ENCODE measurements at places on chromosomes 3 and 15.

- no peak for DNase-seq
These were observed 14.4 kb upstream of the GPR156 start for GRCh38 chr3:120299403-120299802.

DNA sequence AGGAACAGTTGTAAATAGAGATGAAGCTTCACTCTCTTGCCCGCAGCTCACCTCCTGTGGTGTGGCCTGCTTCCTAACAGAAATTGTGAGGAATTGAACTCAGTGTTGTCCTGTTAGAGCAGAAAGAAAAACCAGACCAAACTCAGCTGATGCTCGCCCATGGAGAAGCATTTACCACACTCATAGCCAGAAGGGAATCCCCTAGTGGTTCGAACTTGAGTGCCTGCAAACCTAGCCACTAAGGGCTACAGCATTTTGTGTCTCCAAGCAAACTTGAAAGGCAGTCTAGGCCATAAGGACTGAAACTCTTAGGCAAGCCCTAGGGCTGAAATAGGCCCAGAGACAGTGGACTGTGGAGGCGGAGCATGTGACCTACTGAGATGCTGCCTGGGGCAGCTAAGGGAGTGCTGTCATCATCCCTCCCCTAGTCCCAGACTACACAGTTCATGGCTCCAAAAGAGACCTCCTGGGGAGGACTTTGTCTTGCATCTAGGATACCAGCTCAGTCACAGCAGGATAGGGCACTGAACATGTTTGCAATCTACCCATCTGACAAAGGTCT lies 44.5 kb upstream of the MCTP2 start:
- DNase-seq: no peak

- no peak for DNase-seq
These were observed 106.9 kb upstream of the TLE3 start for GRCh38 chr15:70204652-70205051.

- no peak for DNase-seq
These were observed 79.6 kb upstream of the SLC6A6 start for GRCh38 chr3:14322667-14323295.

GRCh38 chr15:52102463-52102862 lies 10.1 kb downstream of the BCL2L10 start:
- peak; percentile 39 for DNase-seq

DNA sequence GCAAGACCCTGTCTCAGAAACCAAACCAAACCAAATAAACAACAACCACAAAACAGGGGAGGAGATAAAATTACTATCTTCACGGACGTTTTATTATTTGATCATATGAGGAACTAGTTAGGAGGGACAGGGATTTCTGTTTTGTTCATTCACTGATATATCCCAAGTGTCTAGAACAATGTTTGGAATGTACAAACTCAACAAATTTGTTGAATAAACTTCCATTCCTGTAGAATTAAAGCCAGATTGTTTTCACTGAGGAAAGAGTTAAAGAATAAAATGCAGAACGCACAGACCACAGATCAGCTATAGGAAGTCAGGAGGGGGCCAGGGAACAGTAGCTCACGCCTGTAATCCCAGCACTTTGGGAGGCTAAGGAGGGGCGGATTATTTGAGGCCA lies 6.5 kb upstream of the STRC start:
- DNase-seq: peak; percentile 21

DNA sequence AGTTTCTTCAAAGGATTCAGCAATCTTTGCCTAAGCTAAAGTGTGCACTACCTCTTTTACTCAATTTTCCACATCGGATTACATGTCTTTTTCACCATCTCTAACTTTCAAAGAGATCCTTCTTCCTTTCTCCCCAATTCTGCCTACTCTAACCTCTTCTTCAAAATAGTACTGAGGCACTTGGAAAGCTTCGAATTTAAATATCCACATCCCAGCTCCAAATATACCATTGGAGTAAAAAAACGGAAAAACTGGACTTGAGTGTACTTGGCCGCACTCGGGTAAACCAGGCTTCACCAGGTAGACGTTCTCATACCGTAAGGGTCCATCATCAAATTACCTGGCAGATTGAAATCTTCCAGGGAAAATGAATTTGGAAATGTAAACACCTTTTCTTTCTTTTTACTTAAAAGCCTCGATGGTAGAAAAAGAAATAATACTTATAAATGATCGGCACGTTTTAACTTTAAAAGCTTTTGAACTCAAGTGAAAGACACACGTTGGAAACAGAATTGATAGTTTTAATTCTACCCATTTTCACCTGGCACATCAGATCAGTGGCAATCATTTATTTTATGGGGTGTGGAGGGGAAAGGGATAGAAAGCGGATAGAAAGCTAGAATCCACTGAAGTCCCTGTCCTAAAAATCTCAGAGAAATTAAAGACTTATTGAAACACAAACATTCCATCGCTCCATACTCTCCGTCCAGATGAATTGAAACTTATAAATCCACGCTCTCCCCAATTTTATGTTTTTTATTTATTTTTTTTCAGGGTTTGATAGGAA lies 8.2 kb upstream of the MEIS2 start:
- DNase-seq: no peak

GRCh38 chr15:93683651-93684050 lies 547.7 kb upstream of the MCTP2 start:
- DNase-seq: no peak

- DNase-seq: no peak
These were observed 111.2 kb downstream of the IL12A start for GRCh38 chr3:160099834-160100233.

GRCh38 chr3:9503283-9503682 lies 50.3 kb downstream of the LHFPL4 start:
- no peak for DNase-seq

- no peak for DNase-seq
These were observed 685 bp upstream of the FOXB1 start for GRCh38 chr15:60003243-60004008.

DNA sequence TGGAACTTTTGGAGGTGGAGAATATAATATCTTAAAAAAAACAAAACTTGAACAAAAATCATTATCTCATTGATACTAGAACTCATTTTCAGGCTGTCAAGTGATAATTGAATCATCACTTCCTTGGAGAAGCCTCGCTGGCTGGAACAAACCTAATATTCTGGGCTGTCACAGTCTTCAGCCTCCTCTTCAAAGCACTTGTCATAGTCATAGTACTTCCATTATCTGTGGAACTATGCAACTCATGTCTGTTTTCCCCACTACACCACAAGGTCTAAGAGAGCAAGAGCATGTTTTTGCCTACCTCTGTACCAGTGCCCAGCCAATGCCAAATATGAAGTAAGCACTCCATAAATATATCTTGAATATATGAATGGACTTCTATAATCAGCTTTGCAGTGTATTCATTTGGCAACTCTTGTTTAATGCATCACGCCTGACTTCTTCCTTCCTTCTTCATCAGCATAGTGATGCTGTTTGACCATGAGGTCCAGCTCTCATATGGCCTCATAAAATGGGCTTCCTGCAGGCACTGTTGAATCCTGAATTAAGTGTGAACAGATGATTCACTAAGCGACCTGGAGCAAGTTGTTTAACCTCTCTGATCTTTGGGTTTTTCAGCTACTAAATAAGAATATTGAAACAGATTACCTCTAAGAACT lies 86.6 kb upstream of the SNRK start:
- no peak for DNase-seq

- no peak for DNase-seq
These were observed 57.0 kb downstream of the PPARG start for GRCh38 chr3:12345584-12346494.

GRCh38 chr3:98705212-98705611 lies 57.9 kb upstream of the ST3GAL6 start:
- no peak for DNase-seq

DNA sequence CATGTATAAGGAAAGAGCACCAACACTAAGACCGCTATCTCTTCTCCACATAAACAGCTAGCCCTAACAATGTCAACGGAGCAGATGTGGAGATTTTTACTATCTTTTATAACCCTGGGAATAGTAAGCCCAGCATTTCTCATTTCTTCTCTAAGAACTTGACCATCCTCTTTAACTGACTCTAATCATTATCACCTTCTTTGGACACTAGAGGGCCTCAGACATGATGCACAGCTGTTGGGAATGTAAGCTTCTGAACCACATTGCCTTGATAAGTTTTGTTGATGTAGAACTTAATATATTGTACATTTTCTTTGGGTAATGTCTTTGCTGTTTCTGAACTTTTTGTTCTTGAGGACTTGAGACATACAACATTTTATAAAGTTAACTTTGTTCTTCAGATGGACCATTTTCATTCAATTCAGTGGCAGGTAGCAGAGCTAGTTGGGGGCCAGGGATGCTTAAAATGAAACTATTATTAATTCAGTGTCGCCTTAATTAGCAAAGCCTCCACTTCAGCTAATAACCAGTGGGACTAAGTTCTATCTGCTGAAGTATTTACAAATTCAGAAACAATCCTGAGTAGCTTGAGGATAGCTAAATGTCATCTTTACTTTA lies 9.6 kb upstream of the TAGLN3 start:
- DNase-seq: no peak

GRCh38 chr3:171317171-171317570 lies 143.0 kb downstream of the TNIK start:
- DNase-seq: no peak

DNA sequence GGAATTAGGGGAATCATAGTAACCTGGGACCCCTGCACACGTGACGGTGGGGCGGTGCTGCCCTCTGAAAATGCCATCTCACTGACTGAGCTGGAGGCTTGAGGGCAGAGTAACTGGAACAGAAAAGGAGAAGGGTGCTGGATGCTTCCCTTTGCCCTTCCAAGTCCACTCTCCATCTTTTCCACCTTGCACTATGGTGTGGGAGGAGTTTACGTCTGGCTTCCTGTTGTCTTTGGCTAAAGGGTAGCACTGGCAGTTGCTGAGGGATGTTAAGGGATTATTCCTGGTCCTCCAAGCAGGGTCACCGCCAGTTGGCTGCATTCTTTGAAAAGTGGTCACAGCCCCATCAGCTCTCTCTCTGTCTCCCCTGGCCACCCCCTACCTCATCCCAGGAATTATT lies 129.4 kb upstream of the SNTN start:
- DNase-seq: no peak

DNA sequence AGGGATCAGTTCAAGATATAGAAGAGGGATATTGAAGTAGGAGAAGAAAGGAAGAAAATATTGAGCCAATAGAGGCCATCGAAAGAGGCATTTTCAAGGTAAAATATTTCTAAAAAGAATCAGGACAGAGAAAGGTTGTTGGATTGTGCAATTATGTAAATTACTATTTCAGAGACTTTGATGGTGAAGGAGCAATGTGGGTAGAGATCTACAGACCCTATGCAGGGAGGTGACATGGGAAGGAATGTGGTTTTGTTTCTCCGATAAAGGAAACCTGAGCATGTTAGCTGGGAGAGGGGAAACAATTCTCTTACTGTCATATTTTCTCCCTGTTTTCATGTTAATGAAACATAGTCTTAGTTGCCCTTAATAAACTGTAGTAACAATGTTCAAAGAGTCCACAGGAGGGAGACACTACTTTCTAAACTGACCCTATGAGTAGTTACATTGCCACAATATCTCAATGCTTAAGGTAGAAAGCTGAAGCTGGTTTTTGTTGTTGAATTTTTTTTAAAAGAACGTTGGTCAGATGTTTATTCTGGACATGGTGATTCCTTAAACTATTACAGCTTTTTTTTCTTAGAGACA lies 133.3 kb downstream of the GRM7 start:
- DNase-seq: no peak

DNA sequence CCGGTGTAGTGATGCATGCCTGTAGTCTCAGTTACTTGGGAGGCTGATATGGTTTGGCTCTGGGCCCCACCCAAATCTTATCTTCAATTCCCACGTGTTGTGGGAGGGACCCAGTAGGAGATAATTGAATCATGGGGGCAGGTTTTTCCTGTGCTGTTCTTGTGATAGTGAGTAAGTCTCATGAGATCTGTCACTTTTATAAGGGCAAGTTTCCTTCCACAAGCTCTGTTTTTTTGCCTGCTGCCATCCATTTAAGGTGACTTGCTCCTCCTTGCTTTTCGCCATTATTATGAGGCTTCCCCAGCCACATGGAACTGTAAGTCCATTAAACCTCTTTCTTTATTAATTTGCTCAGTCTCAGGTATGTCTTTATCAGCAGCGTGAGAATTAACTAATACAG lies 566.7 kb upstream of the NECTIN3 start:
- no peak for DNase-seq

- DNase-seq: no peak
These were observed 35.7 kb upstream of the IGF1R start for GRCh38 chr15:98612490-98613110.

DNA sequence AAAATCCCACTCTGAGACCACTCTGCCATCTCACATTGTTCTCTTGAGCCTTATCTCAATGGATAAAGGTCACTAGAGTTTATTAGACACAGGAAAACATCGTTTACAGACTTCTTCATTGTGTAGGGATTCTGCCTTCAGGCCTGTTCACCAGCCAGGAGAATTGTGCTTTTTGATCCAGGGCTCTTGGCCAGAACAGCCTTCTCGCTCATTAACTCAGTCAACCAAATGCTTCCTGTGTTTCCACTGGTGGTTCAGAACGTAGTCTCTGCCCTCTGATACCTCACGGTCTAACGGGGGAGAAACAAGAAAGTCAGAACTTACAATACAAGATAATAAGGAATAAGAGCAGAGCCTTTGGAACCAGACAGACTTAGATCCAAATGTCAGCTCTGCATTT lies 54.2 kb upstream of the TSEN2 start:
- DNase-seq: no peak

DNA sequence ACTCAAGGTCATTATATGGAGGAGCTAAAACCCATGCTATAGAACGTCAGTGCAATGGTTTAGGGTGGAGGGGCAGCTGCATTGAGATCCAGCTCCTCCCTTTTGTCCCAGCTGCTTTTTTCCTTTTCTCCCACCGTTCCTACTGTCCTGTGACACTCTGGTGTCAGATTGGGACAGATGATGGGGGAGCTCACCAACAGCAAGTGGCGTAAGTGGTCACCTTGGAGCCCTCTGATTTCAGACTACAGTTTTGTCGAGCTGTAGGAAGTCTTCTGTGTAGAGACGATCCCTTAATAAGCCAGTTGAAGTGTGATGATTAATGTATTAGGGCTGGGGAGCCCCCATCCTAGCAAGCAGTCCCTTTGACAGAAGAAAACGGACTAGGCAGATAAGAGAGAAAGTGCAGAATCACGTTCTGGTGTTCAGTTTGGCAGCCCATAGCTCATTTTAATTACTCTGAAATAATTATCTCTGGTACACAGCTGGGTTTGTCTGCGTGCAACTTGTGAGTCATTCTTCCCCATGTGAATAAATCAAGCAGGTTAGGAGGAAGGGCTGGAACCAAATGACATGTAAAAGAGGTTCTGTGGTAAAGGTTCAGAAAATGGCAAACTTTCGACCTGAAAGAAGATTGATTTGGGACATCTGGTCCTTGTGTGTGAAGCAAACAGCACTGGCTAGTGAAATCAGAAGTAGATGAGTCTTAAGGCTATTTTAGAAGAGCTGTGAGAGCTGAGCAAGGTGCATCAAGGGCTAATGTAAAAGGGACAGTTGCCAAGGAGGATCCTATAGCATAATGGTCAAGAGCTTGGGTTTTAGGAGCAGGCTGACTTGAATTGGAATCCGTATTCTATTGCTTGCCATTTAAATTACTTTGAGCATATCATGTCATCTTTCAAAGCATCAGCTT lies 241.4 kb downstream of the EDEM1 start:
- DNase-seq: no peak
